ENCODE measurements at places on chromosomes 5 and 9.

- H3K36me3 ChIP-seq = no peaks in the 10 kb centered on the region
- peaks cover 6% of the 10 kb centered on the region for H3K4me1 ChIP-seq
Measured at GRCh38 chr9:21682381-21682780, 120.1 kb upstream of the MTAP start.

DNA sequence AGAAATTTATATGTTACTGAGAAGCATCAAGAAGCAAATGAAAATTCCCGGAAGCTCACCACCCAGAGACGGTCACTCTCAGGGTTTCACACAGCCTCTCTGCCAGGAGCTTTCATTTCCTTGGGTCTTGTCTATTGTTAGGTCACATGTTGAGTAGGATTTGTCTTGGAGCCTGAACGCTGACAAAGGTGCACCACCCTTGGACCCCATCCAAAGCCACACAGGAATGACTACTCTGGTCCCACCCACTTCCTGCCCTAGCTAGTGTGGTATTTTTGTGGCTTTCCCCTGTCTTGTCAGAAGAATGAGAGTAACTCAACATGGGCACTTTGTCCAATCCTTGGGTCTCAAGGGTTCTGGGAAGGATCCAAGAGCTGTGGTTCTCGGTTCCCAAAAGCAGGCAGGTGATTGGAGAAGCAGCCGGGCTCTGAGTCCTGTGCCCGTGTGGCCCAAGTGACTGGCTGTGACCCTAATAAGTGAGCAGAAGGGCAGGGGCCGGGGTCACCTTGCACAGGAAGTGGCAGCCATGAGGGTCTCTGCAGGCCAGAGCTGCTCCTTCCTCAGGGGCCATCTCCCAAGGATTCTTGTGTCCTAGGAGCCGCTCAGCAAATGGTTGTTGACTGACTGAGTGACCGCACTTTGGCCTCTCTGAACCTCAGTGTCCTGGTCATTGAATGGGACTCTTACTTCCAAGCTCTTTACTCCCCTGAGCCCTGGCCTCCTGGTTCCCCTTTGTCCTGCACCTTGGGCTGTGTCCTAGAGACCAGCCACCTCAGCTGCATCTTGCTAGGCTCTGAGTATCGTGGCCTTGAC is 6.9 kb downstream of the FGD3 start:
- no peak overlapping the region for H3K4me3 ChIP-seq
- H3K36me3 ChIP-seq = no peaks in the 10 kb centered on the region
- DNase-seq = no peak
- peaks cover 10% of the 10 kb centered on the region for H3K4me1 ChIP-seq
- no peaks in the 10 kb centered on the region for H3K27me3 ChIP-seq

GRCh38 chr9:518540-518939 is 303.9 kb downstream of the DOCK8 start:
- H3K4me1 ChIP-seq = no peaks in the 10 kb centered on the region
- H3K36me3 ChIP-seq = no peaks in the 10 kb centered on the region
- no peak for DNase-seq

- peaks cover 10% of the 10 kb centered on the region for H3K27me3 ChIP-seq
- H3K36me3 ChIP-seq = no peaks in the 10 kb centered on the region
- no peaks in the 10 kb centered on the region for H3K4me1 ChIP-seq
- no peak overlapping the region for H3K27ac ChIP-seq
- DNase-seq = no peak
- no peak overlapping the region for H3K4me3 ChIP-seq
Measured at GRCh38 chr5:65718576-65719310, 3.2 kb downstream of the SGTB start.

GRCh38 chr9:130707225-130707976 is 13.8 kb downstream of the EXOSC2 start:
- no peak overlapping the region for H3K27ac ChIP-seq
- peaks cover 20% of the 10 kb centered on the region for H3K36me3 ChIP-seq
- H3K27me3 ChIP-seq = no peaks in the 10 kb centered on the region
- H3K4me3 ChIP-seq = no peak overlapping the region
- peaks cover 5% of the 10 kb centered on the region for H3K4me1 ChIP-seq
- DNase-seq = peak; percentile 83

GRCh38 chr9:33209394-33209793 is 30.6 kb upstream of the SPINK4 start:
- no peak for DNase-seq
- no peaks in the 10 kb centered on the region for H3K36me3 ChIP-seq
- H3K27me3 ChIP-seq = no peaks in the 10 kb centered on the region
- no peak overlapping the region for H3K4me3 ChIP-seq

- H3K27ac ChIP-seq = no peak overlapping the region
- no peak for DNase-seq
- H3K4me1 ChIP-seq = no peaks in the 10 kb centered on the region
- H3K4me3 ChIP-seq = no peak overlapping the region
- H3K27me3 ChIP-seq = no peaks in the 10 kb centered on the region
- no peaks in the 10 kb centered on the region for H3K36me3 ChIP-seq
Measured at GRCh38 chr5:57772512-57772911, 289.9 kb upstream of the ACTBL2 start.

DNA sequence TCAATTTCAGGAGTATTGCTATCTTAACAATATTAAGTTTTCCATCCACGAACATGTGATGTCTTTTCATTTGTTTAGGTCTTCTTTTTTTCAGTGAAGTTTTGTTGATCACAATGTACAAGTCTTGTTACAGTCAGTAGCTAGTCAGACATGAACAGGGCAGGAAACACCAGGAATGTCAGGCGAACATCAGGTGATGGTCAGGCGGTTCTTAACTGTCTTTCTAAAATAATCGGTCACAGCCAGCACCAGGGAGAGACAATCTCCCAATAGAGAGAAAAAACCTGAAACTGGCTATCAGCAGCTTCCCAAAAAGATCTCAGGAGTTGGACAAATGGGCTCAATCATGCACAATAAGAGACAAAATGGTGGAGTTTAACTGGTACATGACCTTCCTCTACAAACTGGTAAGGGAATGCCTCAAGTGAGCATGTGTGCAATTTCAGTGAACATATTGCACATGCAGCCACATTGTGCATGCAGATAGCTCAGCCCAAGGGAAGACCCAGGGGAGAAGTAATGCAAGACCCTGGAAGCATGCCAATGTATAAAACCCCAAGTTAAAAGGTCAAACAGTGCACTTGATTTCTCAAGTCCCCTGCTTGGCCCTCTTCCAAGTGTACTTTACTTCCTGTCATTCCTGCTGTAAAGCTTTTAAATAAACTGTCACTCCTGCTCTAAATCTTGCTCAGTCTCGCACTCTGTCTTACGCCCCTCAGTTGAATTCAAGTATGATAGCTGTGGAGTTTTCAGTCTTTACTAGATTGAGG is 176.1 kb upstream of the RASEF start:
- no peak overlapping the region for H3K4me3 ChIP-seq
- DNase-seq = no peak
- H3K4me1 ChIP-seq = peaks cover 11% of the 10 kb centered on the region

DNA sequence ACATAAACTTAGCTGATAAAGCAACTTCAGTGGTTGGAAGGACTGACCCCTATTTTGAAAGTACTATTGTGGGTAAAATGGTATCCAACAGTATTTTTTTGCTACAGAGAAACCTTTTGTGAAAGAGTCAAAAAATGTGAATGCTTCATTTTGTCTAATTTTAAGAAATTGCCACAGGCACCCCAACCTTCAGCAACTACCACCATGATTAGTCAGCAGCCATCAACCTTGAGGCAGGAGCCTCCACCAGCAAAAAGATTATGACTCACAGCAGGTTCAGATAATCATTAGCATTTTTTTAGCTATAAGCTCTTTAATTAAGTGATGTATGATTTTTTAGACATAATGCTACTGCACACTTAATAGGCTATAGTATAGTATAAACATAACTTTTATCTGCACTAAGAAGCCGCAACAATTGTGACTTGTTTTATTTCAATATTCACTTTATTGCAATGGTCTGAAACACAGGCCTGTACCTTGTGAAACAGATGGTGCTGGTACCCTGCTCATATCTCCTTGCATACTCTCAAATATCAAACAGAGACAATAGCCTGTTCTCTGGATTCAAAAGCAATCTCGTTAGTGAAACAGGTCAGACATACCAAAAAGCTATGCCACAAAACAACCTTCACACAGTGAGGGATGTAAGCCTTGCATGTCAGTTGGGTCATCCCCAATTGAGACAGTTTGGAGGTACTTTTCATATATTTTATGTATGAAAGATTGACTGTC is 261.2 kb upstream of the FAM174A start:
- no peak overlapping the region for H3K27ac ChIP-seq
- no peaks in the 10 kb centered on the region for H3K36me3 ChIP-seq
- no peak overlapping the region for H3K4me3 ChIP-seq
- DNase-seq = no peak

DNA sequence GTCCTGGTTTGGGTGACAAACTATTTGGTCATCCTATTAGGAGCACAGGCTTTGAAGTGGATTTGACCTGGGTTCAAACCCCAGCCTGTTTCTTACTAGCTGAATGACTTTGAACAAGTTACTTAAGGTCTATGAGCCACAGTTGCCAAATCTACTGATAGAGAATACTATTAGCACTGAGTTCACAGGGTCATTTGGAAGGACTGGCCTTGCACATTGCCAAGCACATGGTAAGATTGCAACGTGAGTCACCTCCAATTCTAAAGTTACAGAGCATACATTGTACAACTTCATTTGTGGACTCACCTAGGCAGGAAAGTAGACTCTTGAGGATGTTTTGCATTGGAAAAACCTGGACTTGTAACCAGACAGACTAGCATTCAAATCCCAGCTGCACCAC is 38.9 kb downstream of the MFAP3 start:
- no peak overlapping the region for H3K4me3 ChIP-seq
- H3K4me1 ChIP-seq = peaks cover 25% of the 10 kb centered on the region
- DNase-seq = no peak

- no peak overlapping the region for H3K4me3 ChIP-seq
- H3K36me3 ChIP-seq = no peaks in the 10 kb centered on the region
- H3K27me3 ChIP-seq = no peaks in the 10 kb centered on the region
- DNase-seq = no peak
- H3K27ac ChIP-seq = no peak overlapping the region
- no peaks in the 10 kb centered on the region for H3K4me1 ChIP-seq
Measured at GRCh38 chr9:134594078-134594941, 47.3 kb upstream of the COL5A1 start.

DNA sequence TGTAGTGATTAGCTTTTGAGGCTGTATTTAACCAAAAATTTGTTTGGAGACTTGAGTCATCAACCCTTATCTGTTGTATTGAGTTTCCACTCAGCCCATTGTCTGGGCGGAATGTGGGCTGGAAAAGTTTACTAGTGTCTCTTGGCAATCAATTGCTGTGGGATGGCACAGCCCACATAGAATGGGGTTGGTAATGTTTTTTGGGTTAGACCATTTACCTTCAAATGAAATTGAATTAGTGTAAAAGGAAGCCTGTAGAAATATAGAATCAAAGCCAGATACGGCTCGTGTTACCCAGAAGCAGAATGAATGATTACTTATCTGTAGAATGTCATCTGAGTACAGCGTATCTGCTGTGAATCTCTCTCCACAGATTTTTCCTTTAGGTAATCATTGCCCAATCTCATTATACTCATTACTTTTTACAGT is 142.9 kb downstream of the AOPEP start:
- peaks cover 36% of the 10 kb centered on the region for H3K4me1 ChIP-seq
- no peak for DNase-seq
- no peaks in the 10 kb centered on the region for H3K36me3 ChIP-seq
- H3K27me3 ChIP-seq = no peaks in the 10 kb centered on the region

GRCh38 chr9:18452276-18452675 is 21.7 kb upstream of the ADAMTSL1 start:
- H3K4me1 ChIP-seq = peaks cover 10% of the 10 kb centered on the region
- no peaks in the 10 kb centered on the region for H3K36me3 ChIP-seq
- no peak overlapping the region for H3K4me3 ChIP-seq
- no peak overlapping the region for H3K27ac ChIP-seq

- no peaks in the 10 kb centered on the region for H3K36me3 ChIP-seq
- DNase-seq = no peak
- H3K27ac ChIP-seq = no peak overlapping the region
Measured at GRCh38 chr5:160272889-160273288, 39.5 kb downstream of the CCNJL start.

DNA sequence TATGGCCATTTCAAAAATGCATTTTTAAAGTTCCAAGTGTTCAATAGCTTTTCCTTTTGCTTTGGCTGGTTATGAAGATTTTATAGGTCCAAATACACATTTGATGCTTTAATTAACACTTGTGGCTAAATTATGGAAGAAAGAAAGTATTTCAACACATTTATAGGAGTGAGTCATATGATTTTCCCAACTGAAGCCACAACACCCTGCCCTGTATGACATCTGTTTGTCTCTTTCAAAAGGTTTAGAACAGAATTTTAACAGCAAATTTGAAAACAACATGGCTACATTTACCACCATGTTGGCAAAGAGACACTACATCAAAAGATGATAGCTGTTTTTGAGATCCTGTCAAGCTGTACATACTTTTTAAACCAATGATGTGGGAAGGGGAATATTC is 99.4 kb downstream of the TMEM174 start:
- DNase-seq = no peak
- no peak overlapping the region for H3K4me3 ChIP-seq
- H3K27ac ChIP-seq = no peak overlapping the region
- peaks cover 4% of the 10 kb centered on the region for H3K27me3 ChIP-seq
- H3K36me3 ChIP-seq = no peaks in the 10 kb centered on the region
- peaks cover 19% of the 10 kb centered on the region for H3K4me1 ChIP-seq

DNA sequence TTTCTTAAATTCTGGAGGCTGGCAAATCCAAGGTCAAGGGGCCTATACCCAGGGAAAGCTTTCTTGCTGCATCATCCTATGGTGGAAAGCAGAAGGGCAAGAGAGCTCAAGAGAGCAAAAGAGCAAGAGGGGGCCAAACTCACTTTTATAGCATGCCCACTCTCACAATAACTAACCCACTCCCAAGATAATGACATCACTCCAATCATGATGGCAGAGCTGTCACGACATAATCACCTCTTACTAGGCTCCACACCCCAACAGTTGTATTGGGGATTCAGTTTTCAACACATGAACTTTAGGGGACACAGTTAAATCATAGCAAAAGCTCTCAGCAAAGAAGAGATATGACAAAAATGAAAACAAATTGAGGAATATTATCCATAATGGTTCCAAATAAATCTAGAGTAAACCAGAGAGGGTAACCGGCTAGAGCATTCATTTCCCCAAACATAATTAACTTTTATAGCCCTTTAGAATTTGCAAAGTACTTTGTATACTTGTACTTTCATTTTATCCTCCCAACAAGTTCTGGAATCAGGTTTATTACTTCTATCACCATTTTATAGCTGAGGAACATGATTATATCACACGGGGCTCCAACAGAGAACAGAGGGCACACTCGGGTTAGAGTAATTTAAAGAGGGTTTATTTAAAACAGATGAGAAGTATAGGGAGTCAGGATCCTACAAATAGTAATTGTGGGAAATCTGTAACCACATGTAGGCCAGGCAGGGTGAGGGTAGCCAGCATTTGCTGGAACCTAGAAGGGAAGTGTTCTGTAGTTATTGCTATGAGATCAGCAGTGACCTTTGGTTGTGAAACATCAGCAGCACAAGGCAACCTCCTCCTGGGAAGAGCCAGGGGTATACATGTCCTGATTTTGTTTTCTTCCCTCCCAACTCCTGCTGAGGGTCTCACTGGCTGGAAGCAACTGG is 7.2 kb upstream of the TARS1 start:
- no peak for DNase-seq
- no peak overlapping the region for H3K27ac ChIP-seq
